LHCN-M2 (cell line): ENCODE measurements at places on chromosomes 2 and 18. TPM values are rescaled to one million over a fixed set of nuclear protein-coding genes. Genes with fewer than 3 reads are reported as not detected.

GRCh38 chr2:71831193-71831577 lies 316.5 kb downstream of the CYP26B1 start:
- peak; percentile 86 for DNase-seq

Gene CDH20
- not detected in 2 replicates for total RNA-seq

DNA sequence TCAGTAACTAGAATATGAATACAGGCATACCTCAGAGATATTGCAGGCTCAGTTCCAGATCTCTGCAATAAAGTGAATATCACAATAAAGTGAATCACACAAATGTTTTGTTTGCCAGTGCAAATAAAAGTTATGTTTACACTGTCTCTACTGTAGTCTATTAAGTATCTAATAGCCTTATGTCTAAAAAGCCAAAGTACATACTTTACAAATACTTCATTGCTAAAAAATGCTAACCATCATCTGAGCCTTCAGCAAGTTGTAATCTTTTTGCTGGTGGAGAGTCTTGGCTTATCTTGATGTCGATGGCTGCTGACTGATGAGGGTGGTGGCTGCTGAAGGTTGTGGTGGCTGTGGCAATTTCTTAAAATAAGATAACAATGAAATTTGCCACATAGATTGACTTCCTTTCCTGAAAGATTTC lies 159.4 kb downstream of the MYO1B start:
- DNase-seq, result no peak

- no peak for DNase-seq
Observed at GRCh38 chr2:187098154-187098553, 249.2 kb upstream of the ZSWIM2 start.

- DNase-seq, result peak; percentile 64
Observed at GRCh38 chr2:175734686-175735085, 267.4 kb downstream of the LNPK start.

DNA sequence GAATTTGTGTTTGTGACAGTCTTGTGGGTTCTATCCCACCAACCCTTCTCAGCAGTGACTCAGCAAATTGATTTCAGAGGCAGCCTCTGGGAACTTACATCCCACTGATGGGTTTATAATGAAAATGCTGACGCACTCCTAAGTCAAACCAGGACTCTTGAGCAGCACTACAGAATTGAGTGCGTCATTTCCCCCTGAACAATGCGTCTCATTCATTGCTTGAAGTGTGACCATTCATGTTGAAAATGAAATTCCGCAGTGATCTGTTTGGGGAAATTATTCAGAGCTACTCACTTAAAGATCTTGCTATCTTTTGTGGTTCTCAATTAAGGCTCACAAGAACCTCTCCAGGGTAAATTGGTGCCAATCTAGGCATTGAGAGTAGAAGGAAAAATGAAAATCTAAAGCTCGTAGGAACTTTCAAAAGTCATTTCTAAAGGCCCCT lies 417.7 kb upstream of the SLC14A2 start:
- DNase-seq, result no peak
